ENCODE measurements at places on chromosomes 7 and 10.

DNA sequence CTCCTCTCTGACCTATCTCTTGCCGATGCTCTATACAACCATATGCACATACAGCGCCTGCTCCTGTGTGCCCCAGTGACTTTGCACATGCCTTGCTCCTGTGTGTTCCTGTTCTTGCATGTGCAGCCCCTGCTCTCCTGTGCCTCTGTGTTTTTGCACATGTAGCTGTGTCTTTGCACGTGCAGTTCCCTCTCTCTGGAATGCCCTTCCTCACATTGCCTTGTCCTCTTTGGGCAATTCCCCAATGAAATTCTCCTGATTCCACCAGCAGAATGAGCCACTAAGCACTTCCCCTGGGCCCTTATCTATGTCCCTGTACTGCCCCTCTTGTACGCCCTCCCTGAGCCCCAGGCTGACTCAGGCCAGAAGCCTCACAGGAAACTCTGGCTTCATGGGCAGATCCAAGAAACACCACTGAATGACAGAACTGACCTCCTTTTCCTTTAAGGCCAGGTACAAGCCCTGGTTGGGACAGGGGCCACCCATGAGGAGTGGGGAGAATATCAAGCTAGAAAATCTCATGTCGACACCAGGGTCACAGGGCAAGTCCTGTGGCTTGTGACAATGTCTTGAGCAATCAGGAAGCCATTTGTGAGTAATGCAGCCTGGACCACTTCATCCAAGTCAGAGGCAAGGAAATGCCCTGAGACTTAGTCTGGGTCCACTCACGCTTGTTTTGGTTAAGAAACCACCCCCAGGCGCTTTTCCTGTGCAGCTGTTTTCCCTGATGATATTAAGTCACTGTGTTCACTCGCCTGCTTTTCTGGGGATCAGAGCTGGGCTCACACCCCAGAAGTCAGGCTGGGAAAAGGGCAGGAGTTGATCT lies 1.9 kb upstream of the ARHGAP22 start:
- no peak for DNase-seq

DNA sequence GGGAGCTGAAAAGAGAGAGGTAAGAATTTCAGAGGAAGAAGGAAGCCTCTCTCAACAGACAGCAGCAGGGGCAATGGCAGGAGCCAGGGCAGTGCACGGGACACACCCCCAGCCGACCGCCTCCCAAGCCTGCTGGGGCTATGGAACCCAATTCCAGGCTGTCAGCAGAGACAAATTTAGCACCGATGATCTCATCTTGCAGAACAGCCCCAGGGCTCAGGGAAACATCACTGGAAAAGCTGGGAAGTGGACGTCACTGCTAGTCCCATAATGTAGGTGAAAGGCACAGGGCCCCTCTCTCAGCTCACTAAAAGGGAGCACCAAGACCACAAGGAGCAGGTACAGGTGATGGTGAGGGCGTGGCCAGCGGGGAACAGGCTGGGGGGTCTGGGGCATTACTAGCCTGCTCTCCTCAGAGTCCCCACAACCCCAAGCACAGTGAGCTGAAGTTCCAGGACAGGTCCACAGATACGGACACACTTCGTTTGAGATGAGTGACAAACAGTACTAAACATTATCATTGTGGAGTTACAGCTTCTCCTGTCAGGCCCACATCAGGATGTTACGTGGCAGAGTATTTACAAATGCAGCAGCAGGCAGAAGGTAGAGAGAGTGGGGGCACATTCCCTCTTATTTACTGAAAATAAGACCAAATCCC lies 103.7 kb downstream of the PLXNA4 start:
- DNase-seq: no peak

GRCh38 chr7:95599069-95599468 lies 2.8 kb upstream of the PDK4 start:
- no peak for DNase-seq

DNA sequence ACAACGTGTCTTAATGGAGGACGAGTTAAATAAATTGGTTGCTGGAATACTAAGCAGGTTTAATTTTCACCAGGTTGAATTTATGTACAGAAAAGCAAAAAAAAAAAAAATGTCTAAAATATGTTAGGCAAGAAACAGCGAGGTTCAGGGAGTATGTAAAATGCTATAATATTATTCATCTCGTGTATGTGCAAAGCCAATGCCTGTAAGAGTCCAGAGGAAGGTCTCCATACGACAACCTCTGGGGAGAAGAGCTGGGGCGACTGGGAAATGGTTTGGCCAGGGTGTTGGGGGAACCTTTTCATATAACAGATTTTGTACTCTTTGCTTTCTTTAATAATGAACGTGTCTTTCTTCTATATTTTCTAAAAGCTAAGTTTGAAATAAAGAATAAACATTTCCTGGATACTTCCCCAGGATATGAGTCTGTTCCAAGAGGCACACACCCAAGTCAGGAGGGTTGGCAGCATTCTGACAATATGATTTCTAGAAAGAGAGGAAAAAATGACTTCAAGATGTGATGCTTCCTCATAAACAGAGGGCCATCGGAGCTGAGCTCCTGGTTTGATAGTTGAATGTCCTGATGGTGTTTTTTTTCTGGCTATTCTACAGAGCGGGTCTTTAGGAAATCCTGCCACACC lies 208.6 kb upstream of the MGMT start:
- DNase-seq: no peak

- no peak for DNase-seq
Measured at GRCh38 chr10:78362406-78363022, 328.9 kb downstream of the RPS24 start.

- DNase-seq: no peak
Measured at GRCh38 chr10:27072436-27073114, 27.7 kb downstream of the ANKRD26 start.

GRCh38 chr10:100662067-100662466 lies 83.3 kb upstream of the PAX2 start:
- DNase-seq: no peak

GRCh38 chr7:98467570-98468312 lies 66.9 kb upstream of the BAIAP2L1 start:
- DNase-seq: no peak

- DNase-seq: no peak
Measured at GRCh38 chr10:24299578-24300260, 90.8 kb downstream of the KIAA1217 start.

- DNase-seq: peak; percentile 6
Measured at GRCh38 chr10:91251430-91252056, 31.1 kb downstream of the PCGF5 start.

- no peak for DNase-seq
Measured at GRCh38 chr10:48533951-48534720, 70.7 kb downstream of the ARHGAP22 start.

GRCh38 chr10:118107541-118107940 lies 60.8 kb upstream of the RAB11FIP2 start:
- no peak for DNase-seq

- no peak for DNase-seq
Measured at GRCh38 chr7:144650439-144650838, 185.4 kb downstream of the TPK1 start.

DNA sequence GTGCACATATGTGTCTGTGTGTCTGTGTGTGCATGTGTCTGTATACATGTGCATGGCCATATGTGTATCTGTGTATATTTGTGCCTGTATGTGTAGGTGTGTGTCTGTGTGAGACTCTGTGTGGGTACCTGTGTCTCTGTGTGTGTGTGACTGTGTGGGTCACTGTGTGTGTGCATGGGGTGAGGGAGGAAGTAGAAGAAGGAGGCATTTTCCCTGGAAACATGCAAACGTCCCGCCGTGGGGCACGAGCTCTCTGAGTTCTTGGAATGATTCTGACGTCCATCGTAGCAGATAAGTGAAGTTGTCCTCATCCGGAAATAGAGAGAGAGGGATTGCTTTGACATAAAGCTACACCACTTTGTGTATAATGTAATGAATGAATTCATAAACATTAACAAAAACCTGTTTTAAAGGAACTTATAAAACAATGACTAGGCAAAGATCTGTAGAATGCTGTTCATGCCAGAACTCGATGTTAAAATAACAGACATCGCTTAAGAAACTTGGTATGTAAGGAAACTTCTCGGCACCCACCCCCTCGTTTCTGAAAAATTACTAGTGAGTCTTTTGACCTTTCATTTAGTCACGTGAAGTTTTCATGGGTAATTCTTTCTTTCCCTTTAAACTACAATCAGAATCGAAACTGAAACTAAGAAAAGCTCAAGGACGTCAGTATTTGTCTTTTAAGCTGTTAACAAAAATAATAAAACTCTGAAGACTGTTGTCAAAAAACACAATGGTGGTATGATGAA lies 43.6 kb upstream of the KLF6 start:
- DNase-seq: no peak

GRCh38 chr10:28838908-28839307 lies 161.6 kb downstream of the BAMBI start:
- DNase-seq: no peak

- DNase-seq: no peak
Measured at GRCh38 chr7:148918058-148918596, 34.0 kb upstream of the EZH2 start.

DNA sequence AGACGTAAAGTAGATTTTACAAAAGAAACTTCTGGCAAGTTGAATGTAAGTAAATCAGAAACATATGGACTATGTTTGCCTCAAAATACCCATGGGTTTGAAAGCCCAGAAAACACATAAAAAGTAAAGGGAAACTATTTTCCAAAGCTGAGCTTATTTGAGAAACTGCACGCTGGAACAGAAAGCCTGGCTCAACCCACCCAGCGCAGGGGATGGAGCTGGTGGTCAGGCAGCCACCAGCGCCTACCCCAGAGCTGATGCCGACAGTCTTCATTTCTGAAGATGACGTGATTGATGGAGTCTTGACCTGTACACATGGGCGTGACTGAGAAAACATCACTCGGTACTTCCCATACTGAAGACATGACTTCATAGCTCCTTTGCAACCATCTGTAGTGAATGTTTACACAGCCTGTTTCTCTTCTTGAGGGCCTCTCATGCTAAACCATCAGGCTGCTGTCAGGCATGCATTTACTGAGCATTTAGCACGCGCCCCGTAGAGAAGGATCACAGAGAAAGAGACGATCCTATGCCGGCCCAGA lies 232.6 kb upstream of the AUTS2 start:
- DNase-seq: no peak

DNA sequence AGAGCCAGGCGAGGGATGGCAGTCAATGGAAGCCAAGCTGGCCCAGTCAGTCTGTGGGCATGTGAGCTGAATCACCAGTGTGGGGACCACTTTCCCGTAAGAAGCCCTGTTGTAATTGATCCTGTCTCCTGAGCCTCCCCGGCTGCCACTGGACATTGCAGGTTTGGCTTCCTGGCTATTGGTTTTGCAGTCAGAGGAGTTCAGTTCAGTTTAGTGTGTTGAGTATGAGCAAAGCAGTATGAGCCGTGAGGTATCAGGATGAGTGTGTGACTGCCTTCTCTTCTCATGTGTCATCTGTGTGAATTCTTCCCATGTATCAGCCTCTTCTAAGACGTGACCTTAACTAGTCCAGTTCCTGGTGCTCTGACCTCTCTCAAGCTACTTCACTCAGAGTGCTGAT lies 227.4 kb downstream of the PRKG1 start:
- DNase-seq: no peak

- no peak for DNase-seq
Measured at GRCh38 chr7:122965306-122965705, 30.2 kb downstream of the TAS2R16 start.

GRCh38 chr7:232410-233248 lies 40.3 kb downstream of the FAM20C start:
- no peak for DNase-seq

DNA sequence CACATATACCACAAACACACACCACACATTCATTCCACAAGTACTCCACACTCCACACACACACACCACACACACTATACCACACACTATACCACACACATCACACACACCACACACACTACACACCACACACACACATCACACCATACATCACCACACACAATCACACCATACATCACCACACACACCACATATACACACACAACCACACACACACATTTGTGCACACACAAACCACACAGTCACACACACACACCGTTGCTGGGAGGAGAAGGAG lies 112.8 kb downstream of the PTPN20 start:
- no peak for DNase-seq

DNA sequence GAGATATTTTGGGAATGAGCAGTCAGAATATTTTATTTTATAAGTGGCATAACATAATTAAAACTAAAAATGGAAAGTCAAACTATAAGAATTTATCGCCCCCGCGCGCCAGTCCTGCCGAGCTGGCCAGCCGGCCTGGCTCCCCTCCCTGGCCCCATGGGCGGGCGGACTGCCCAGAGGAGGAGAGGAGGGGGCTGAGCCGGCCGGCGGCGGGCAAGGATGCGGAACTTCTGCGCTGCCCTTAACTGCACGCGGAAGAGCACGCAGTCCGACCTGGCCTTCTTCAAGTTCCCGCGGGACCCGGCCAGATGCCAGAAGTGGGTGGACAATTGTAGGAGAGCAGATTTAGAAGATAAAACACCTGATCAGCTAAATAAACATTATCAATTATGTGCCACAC lies 96.8 kb downstream of the DKK1 start:
- DNase-seq: no peak

DNA sequence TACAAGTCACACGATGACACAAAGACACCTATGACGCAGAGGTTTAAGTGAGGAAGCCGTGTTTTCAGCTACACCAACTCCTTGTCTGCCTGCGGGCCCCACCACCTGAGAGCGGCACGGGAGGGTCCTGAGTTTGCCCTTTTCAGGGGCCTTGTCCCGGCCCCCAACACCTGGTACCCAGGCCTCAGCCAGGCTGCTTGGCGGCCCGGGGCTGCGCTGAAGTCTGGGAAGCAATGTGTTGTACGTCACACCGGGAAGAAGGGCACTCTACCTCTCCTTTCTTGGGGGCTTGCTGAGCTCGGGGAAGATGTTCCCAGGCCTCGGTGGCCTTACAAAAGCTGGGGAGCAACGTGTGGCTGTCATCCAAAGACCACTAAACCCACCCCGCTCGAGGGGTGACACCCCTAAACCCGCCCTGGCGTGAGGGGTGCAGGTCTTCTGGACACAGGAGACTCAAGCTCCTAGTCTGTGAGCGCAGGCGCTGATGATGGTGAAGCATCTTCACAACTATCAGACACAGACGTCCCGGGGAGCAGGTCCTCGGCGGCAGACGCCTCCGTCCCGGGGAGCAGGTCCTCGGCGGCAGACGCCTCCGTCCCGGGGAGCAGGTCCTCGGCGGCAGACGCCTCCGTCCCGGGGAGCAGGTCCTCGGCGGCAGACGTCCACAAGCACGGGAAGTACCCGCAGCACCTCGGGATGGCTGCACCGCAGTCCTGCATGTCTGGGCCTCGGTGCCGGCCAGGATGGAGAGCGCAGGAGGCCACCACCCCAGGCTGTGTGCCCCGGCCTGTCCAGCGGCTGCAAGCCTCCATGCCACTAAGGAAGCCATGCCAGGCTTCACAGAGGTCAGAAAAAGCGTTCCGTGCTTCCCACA lies 15.4 kb downstream of the CFAP46 start:
- no peak for DNase-seq

GRCh38 chr10:102819054-102819453 lies 18.2 kb downstream of the CYP17A1 start:
- no peak for DNase-seq

- DNase-seq: no peak
Measured at GRCh38 chr10:59342723-59343122, 19.6 kb downstream of the FAM13C start.
